Activated T-helper 17 cell treated with anti-CD3 and anti-CD28 coated beads, Interleukin-2, amount 50 U/mL, for 72 hours (primary cell): ENCODE measurements at places on chromosomes 2 and 18. TPM values are rescaled to one million over a fixed set of nuclear protein-coding genes. Genes with fewer than 3 reads are reported as not detected.

Gene LRRTM4
- not detected for total RNA-seq

Gene PNKD
- 30.9 TPM for total RNA-seq

Gene SERPINB11
- not detected for total RNA-seq

Gene CTAGE1
- total RNA-seq, result not detected

Gene CRYBA2
- total RNA-seq, result not detected

Gene CKAP2L
- 35.8 TPM for total RNA-seq

Gene MBP
- total RNA-seq, result 55.7 TPM
